Sigmoid colon (tissue), 7 donors: ENCODE measurements at places on chromosomes 4 and X. TPM values are rescaled to one million over a fixed set of nuclear protein-coding genes. Genes with fewer than 3 reads are reported as not detected.

GRCh38 chr4:145614233-145614610 is 5.0 kb upstream of the MMAA start:
- no peak overlapping the region for H3K4me3 ChIP-seq
- no peak for DNase-seq
- H3K4me1 ChIP-seq, result peaks cover 18% of the 10 kb centered on the region
- H3K27me3 ChIP-seq, result no peaks in the 10 kb centered on the region
- no peak overlapping the region for H3K27ac ChIP-seq

DNA sequence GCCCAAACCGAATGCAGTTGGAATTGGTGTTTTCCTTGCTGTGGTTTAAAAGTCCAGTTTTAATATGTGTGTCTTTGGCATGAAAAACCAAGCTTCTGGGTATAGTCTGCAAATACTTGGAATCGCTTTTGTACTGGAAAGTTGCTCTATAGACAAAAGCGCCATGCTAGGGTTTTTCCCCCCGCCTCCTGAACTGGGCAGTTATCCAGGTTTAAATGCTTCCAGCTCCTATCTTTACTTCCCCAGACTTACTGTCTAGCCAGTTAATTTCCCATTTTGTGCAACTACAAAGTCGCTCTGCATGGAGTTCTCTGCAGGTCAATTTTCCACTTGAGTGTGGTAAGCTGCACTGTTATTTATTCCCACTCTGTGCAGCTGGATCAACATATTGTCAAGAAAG is 2.7 kb downstream of the RASL11B start:
- peaks cover 36% of the 10 kb centered on the region for H3K4me1 ChIP-seq
- no peak for DNase-seq
- no peak overlapping the region for H3K27ac ChIP-seq
- no peaks in the 10 kb centered on the region for H3K36me3 ChIP-seq

DNA sequence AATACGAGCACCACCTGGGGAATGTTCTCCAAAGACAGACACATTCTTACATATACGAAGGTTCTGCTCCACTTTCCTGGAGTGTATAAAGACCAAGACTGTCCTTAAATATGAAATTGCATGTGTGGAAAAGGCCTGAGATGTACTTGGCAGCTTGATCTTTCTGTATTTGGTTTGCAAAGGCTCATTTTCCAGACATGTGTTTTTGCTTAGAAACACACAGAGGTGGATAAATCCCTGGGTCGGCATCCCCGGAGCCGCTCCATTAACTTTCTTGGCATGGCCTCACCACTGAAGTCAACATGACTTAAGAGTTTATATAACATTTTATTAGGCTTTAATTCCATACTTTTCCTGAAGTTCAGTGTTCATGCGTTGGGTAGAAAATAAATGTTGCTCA is 239.4 kb downstream of the LDB2 start:
- no peaks in the 10 kb centered on the region for H3K27me3 ChIP-seq
- no peak for DNase-seq
- no peak overlapping the region for H3K27ac ChIP-seq
- no peaks in the 10 kb centered on the region for H3K36me3 ChIP-seq
- H3K4me1 ChIP-seq, result no peaks in the 10 kb centered on the region

DNA sequence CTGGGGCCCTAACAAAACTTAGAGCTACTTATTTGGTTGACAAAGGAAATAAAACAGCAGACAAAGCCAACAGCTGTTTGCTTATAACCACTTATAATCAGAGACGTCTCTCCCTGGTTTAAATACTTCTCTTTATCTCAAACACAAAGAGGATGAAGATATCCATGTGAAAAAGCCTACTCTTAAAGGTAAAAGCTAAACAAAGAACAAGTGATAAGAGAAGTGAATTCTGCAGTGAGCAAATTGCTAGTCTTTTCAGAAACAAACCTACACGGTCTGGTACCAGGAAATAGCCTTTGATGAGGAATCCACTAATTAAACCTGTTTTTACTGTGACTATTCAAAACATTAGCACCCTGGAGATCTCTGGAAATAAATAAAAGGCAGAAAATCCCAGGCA is 46.7 kb downstream of the GRIA3 start:
- H3K27ac ChIP-seq, result no peak overlapping the region
- no peaks in the 10 kb centered on the region for H3K27me3 ChIP-seq
- H3K36me3 ChIP-seq, result no peaks in the 10 kb centered on the region
- H3K4me1 ChIP-seq, result no peaks in the 10 kb centered on the region
- no peak for DNase-seq
- H3K4me3 ChIP-seq, result no peak overlapping the region

The SOWAHB gene
- not detected for total RNA-seq

The USP17L18 gene
- not detected for total RNA-seq

The SMARCA1 gene
- 45.3 TPM for total RNA-seq
